Activated CD4-positive, alpha-beta T cell treated with anti-CD3 and anti-CD28 coated beads for 48 hours (primary cell): ENCODE measurements at places on chromosomes 5 and 9.

GRCh38 chr5:169923988-169924387 is 56.3 kb downstream of the INSYN2B start:
- no peak for DNase-seq

DNA sequence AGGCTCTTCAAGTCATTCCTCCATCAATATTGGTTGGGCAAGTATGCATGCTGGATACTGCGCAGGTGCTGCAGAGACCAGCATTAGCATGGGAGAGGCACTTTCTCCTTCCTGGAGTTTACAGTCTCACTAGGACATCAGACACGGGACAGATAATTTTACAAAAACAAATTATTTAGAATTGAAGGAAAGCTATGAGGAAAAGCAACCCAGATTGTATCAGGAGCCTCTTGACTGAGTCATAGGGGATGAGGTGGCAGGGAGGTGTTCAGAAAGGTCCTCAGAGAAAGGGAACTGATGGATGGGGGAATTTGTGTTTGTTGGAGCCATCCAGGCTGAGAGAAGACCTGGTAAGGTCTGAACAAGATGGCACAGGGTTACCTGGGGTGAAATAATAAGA is 24.5 kb upstream of the RAB14 start:
- no peak for DNase-seq

DNA sequence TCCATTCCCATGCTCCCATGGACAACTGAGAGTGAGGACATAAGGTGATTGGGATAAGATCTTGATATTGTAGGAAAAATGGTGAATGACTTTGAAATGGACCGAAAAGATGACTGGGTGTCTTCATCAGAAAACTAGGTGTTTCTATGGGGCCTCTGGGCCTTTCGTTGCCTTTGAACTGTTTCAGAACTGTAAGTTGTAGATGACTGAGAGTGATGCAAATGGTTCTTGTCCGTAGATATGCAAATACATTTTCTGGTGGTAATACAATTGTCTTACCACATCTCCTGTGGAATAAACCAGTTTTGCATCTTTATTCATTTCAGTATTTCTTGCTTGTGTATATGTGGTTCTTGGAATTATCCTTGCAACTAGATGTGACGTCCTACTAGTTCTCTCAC is 16.0 kb upstream of the TEX48 start:
- DNase-seq: peak; percentile 62

GRCh38 chr5:132556763-132557477 is at the start of gene RAD50:
RAD50 (plus strand) TSS chr5:132556977; CDS start chr5:132557325, 348 bp downstream.
- DNase-seq: peak; percentile 96

DNA sequence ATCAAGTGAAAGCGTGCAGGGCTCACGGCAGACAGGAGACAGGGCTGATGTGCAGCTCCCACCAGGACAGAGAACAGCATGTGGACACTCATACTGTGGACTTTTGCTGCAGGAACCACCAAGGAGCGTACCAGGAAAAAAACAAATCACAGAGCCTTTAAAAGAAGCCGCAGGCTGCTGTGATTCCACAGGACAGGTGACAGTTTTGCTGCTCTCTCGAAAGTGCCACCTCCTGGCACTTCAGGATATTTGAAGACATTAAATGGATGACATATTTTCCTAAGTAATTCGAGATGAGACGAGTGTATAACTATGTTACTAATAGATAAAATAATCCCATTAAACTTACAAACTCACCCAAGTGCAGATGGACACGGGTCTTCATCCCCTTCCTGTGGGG is 29.3 kb downstream of the ZDHHC11 start:
- no peak for DNase-seq

DNA sequence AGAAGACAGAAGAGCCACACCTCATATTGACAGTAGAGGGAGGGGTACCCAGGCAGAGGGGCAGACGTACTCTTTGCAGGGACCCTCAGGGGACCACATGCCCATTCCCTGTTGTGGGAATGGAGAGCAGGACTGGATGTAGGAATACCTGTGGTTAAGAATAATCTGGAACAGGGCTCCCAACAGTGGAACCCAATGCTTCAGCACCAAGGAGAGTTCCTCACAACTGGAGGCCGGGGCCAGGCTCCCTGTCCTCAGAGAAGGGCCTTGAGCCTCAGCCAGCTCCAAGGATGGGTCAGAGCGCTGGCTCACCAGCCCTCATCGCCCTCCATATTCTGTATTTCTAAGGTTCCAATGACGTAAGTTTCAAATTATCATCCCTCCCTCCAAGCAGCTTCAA is 7.4 kb upstream of the SHC3 start:
- no peak for DNase-seq

DNA sequence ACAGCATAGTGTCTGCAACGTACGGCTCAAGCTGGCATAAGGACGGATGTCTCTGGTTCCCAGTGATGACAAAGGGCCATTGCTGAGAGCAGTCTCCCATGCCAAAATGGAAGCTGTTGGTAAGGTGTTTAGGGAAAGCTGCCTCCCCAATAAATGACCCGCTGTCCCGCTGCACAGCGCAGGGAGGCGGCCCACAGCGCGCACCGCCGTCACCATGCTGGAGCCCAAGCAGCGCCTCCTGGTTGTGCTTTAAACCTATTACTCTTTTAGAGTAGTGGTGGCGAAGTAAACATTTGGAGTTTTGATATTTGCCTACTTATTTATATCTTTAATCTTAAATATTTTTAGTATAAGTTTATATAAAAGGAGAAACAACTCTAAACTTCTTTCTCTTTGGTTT is 70.4 kb upstream of the C5orf63 start:
- no peak for DNase-seq
